ENCODE measurements at places on chromosomes 2 and 18. TPM values are rescaled to one million over a fixed set of nuclear protein-coding genes. Genes with fewer than 3 reads are reported as not detected.

DNA sequence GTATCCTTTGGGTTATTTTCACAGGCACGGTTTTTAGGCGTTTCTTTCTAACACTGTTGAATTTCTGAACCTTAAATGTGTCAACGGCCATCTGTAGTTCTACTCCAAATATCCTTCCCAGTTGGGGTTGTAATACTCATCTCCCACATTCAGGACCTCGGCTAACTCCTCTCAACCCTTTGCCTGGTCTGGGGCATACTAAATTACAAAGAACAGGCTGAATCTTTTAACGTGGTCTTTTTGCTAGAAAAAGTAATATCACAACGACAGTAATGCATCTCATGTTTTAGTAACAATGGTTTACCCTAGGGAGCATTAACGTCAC is 2.1 kb downstream of the RPRM start:
- no peak overlapping the region for H3K27ac ChIP-seq
- H3K4me3 ChIP-seq: no peak overlapping the region
- H3K36me3 ChIP-seq: no peaks in the 10 kb centered on the region
- DNase-seq: no peak
- peaks cover 4% of the 10 kb centered on the region for H3K27me3 ChIP-seq

- H3K4me3 ChIP-seq: no peak overlapping the region
- H3K4me1 ChIP-seq: no peaks in the 10 kb centered on the region
- H3K36me3 ChIP-seq: no peaks in the 10 kb centered on the region
- no peak overlapping the region for H3K27ac ChIP-seq
- no peaks in the 10 kb centered on the region for H3K27me3 ChIP-seq
Measured at GRCh38 chr18:37238282-37239108, 327.1 kb downstream of the CELF4 start.

Gene UBXN4
- total RNA-seq: 37.5 TPM

- H3K4me3 ChIP-seq: no peak overlapping the region
- no peak for DNase-seq
- no peak overlapping the region for H3K27ac ChIP-seq
- no peaks in the 10 kb centered on the region for H3K36me3 ChIP-seq
Measured at GRCh38 chr2:217650716-217651360, 352.0 kb downstream of the TNS1 start.

DNA sequence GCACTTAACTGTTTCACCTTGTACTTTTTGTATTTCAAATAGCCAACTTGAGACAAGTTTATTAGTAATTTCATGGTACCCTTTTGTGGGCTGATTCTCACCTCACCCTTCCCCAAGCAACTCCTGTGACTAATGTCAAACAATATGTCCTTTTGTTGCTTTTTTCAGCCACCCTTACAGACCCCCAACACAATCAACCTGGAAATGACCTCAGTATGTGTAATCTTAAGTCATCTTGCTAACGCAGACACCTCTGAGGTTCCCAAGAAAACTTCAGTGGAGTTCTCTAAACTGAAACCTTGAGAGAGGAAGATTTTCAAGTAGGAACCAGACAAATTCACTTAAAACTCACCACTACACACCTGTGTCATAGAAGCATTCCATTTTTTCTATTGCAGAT is 69.5 kb downstream of the KYNU start:
- no peak overlapping the region for H3K4me3 ChIP-seq
- no peaks in the 10 kb centered on the region for H3K27me3 ChIP-seq
- H3K4me1 ChIP-seq: no peaks in the 10 kb centered on the region

DNA sequence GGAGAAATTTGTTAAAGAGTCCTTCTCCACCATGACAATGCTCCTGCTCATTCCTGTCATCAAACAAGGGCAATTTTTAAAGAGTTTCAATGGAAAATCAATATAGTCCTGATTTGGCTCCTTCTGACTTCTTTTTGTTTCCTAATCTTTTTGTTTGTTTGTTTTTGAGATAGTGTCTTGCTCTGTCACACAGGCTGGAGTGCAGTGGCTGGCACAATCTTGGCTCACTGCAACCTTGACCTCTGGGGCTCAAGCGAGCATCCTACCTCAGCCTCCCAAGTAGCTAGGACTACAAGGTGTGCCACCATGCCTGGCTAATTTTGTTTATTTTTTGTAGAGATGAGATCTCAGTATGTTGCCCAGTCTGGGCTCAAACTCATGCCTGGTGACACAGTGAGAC is 58.3 kb downstream of the BMPR2 start:
- no peak overlapping the region for H3K4me3 ChIP-seq
- H3K36me3 ChIP-seq: no peaks in the 10 kb centered on the region
- DNase-seq: no peak
- H3K27ac ChIP-seq: no peak overlapping the region
- no peaks in the 10 kb centered on the region for H3K4me1 ChIP-seq
